ENCODE measurements at places on chromosomes 5 and 9.

DNA sequence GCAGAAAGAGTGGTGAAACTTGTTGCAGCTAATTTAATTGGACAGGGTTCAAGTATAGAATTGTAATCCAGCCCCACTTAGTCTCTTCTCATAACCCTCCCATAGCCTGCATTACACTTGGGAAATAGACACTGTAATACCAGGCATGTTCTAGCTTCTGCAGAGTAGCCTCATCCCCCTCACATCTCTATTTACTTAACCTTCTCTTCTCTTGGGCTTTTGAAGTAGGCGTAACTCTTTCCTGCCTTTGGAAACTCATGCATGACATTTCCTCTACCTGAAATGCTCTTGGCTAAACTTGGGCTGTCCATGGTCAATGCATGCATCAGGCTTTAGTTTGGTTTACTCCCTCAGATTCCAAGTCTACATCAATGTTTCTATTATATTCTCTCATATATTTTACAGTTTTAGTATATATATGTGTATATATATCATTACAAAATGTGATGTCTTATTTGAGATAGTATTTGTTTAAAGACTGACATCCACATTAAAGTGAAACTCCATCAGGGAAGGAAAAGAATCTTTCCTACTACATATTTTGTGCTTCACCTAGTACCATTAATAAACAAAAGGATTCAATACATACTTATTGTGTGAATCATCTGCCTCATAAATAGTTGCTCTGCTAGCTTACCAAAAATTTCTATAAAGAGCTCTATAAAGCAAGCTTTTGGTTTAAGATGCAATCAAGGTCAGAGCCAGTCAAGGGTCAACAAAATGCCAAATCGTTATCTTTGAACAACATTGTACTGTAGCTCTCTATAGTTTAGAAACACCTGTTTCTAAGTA lies 1158.0 kb downstream of the MAT2B start:
- no peak for DNase-seq

DNA sequence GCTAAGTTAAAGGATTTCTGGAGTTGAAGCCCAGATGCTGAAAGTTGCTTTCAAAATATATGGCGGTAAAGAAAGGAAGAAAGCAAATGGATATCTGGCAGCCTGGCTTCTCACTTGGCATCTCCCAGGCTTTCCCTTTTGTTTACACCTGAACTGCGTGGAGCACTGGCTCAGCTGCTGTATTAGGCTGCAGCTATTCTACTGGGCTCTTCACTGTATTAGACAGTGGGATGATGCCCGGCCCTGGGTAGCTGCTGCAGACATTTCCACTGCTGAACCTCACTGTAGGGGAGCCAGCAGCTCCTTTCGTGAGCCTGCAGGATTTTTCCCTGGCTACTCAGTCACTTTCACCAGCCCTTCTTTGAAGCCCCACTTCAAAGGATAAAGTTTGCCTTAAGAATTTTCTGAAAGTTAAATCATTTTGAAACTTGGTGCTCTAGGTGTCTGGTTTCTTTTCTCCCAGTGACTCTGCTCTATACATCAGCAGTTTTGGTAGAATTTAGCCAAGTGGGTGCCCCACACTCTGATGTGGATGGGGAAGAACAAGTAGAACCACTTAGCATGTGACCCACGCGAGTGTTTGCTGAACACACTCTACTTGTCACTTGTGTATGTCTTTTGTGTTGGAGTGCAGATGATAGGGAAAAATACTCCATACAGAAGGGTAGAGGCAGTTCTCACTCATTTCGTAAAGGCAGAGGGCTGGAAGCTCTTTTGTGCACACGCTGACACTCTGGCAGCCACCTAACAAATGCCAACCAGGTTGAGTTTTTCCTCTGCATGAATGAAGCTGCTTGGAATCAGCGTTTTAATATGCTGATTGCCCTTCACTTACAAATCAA lies 49.9 kb downstream of the C9orf152 start:
- no peak for DNase-seq

DNA sequence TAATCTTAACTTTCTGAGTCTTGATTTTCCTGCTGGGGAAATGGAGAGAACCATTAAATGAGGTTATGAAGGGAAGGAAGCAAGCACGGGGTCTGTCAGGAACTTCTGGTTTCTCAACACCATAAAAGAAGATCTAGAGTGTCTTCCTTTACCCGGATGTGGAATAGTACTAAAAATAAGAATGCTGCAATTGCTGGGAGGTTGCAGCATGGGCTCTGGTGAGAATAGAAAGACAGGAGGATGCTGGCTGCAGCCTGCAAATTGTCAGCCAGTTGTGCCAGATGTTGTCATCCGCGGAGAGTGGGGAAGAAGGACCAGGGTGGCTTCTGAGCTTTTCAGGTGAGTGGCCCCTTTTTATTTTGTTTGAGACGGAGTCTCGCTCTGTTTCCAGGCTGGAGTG lies 69.3 kb upstream of the STC2 start:
- no peak for DNase-seq

DNA sequence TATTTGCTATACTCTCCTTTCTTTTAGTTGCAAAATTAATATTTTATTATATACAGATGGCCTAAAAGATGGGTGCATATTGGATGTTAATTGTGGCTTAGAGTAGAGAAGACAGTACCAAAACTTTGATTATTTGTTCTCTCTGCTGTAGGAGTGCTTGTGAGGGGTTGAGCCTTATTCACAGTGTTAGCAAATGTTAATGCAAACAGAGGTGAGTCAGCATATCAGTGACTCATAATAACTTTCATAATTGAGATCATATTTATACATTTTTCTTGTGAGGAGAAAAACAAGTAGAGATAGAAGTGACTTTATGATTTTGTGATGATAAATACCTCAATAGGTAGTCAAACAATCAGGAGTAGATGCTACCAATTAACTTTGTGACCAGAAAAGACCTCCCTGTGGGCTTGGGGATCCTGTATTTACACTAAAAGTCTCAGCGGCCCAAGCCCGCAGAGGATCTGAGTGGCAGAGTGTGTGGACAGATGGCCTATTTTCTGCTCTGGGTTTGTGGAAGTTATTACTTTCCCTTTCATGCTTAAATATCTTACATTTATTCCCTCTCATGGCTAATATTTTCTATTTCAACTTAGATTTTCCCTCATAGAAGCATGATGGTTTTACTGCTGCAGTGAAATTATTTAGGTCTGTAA lies 226.5 kb downstream of the TAF11L14 start:
- no peak for DNase-seq

DNA sequence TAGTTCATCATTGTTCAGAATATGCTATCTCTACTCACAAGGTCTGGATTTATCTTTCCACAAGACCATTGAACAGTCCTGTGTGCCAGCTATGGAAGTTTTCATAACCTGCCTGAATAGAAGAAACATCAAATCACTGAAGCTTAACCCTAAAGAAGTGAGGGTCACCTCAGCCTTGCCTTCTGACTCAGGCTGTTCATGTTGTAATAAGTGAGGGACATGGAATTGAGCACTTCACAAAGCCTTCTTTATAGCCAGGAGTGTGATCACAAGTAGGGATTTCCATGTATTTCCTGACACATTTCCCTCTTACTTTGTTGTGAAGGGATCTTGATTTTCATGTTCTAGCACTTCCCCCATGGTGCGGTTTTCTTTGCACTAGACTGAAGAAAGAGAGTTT lies 577.5 kb upstream of the WWC1 start:
- DNase-seq = no peak

DNA sequence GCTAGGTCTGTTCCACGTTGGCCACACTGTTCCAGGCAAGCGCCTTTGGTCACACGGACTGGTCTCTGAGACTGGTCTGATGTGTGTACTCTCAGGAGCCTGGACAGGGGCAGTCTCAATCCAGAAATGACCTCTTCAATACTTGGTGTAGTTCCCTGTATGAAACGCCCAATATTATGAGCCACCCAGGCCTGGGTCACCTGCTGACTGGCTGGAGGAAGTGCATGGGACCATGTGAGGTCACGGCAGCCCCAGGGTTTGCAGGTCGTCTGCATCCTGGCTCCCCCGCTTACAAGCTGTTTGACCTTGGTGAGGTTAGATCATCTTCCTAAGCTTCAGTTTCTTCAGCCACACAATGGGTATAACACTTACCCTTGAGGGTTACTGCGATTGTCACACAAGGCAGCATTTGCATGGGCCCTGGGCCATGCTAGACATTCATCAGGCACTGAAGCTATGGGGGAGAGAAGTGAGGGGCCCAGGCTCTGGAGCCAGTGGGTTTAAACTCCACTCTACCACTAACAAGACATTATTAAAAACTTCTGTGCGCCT lies 5.2 kb upstream of the GRHPR start:
- no peak for DNase-seq

DNA sequence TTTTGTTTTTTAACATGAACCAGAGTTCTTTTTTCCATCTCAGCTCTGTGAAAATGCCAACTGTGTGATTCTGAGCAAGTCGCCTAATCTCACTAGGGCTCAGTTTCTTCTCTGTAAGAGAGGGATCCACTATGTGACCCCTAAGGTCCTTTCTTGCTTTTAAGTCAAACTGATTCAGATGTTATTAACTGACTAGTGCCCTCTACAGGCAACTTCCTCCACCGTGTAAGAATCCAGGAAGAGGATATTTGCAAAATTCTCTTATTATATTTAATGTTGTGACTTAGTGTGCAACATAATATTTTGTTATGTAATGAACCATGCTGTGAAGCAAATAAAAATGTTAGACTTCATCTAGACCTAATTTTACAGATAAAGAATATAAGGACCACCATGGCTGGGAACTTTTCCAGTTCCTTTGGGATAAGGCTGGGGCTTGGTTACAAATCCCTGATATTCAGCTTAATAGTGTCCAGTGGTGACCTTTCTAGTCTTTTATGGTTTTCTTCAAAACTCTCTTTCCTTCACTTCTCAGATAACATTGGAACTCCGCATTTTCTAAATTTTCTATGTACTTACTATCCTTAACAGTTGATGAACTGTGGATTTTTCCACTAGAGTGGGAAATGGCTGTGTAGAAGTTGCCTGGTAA lies 244.7 kb downstream of the PIK3R1 start:
- DNase-seq = peak; percentile 28

DNA sequence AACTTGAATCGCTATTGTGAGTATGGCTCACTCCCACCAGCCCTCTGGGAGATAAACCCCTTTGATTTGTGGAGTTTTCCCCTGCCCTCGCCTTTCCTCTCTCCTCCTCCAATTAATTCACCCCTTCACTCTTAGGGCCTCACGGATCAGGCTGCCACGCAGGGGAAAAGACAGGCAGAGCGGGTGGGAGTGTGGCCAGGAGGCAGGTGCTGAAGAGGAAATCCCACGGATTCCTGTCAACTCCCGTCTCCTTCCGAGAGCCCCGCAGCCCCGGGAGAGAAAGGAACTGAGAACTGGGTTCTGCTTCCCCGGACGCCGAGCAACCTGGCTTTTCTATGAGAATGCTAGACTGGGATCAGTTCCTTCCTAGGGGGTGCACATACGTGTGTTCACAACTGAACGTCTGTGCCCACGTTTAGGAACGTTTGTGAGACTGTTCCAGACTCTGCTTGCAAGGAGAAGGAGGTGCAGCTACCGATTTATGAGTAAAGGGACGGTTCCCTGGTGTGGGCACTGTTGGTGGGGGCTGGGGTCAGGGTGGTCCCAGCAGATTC lies 314.5 kb upstream of the TLE4 start:
- no peak for DNase-seq

GRCh38 chr5:73764586-73764985 lies 138.6 kb downstream of the ARHGEF28 start:
- no peak for DNase-seq

GRCh38 chr9:104820336-104820735 lies 56.4 kb downstream of the NIPSNAP3B start:
- no peak for DNase-seq

DNA sequence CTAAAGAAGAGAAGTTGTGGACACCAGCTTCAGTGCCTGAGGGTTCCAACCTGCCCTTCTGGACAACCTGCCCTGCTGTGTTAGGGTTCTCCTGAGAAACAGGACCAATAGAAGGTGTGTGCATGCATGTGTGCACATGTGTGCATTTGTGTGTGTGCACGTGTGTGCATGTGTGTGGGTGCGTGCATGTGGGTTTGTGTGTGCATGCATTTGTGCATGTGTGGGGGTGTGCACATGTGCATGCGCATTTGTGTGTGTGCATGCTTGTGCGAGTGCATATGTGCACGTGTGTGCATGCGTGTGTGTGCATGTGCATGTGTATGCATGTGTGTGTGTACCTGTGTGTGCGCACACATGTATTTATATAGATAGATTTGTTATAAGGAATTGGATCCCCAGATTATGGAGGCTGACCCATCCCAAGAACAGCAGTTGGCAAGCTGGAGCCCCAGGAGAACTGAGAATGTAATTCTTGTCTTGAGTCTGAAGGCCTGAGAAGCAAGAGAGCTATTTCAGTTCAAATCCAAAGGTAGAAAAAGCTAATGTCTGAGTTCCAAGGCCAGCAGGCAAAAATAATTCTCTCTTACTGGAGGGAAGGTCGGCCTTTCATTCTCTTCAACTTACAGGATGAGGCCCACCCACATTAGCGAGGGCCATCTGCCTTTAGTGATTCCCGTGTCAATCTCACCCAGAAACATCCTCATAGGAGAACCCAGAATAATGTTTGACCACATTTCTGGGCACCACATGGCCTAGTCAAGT lies 62.9 kb upstream of the SYNPO start:
- DNase-seq = no peak

DNA sequence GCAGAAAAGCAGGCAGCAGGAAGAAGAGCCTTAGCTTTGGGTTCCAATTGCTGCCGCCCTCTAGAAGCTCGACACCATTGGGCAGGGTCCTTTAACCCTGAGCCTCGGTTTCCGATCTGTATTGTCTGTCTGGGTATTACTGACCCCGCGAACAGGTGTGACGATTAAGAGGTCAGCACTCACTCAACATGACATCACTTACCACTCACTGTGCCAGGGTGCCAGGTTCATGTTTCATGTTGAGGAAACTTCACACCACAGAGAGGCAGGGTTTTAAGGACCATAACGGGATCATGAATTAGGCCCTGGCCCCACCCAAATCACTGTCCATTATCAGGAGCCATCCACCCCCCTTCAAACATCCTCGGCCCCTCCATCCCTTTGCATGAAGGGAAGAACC lies 75.5 kb downstream of the GPR21 start:
- DNase-seq = no peak

DNA sequence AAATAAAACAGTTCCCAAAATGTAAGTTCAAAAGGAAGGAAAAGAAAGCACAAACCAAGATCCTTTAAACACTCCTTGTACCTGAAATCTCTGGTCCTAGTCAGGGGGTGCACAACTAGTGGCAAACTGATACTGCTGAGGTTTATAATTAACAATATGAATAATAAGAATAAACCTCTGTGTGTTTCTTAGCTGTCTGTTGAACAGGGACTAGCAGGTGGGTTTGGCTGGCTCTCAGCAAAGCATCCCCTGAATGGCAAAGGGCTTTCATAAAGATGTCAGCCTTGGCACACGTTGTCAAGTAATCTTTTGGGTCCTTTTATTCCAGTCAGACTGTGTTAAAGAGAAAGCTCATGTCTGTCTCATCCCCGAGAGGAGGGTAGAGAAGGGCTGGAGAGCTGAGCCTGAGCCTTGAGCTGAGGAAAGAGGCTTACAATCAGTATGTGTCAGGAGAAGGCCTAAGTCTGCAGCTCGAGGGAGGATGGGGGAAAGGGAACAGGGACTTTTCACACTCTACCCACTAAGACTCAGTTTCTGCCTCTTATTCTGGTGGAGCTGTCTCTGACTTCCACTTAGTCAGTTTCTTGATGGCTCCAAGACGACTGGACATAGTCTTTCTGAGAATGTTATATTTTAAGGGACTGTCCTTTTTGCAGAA lies 123.0 kb downstream of the GALNT10 start:
- DNase-seq = no peak

Measured in activated naive CD4-positive, alpha-beta T cell treated with Interleukin-2 at 50 U/mL for 16 hours (primary cell).